Mucosa of gallbladder (tissue), 1 donor: ENCODE measurements at places on chromosomes 6 and 20. TPM values are rescaled to one million over a fixed set of nuclear protein-coding genes. Genes with fewer than 3 reads are reported as not detected.

GRCh38 chr6:56280126-56280525 is 32.7 kb upstream of the COL21A1 start:
- DNase-seq: no peak

DNA sequence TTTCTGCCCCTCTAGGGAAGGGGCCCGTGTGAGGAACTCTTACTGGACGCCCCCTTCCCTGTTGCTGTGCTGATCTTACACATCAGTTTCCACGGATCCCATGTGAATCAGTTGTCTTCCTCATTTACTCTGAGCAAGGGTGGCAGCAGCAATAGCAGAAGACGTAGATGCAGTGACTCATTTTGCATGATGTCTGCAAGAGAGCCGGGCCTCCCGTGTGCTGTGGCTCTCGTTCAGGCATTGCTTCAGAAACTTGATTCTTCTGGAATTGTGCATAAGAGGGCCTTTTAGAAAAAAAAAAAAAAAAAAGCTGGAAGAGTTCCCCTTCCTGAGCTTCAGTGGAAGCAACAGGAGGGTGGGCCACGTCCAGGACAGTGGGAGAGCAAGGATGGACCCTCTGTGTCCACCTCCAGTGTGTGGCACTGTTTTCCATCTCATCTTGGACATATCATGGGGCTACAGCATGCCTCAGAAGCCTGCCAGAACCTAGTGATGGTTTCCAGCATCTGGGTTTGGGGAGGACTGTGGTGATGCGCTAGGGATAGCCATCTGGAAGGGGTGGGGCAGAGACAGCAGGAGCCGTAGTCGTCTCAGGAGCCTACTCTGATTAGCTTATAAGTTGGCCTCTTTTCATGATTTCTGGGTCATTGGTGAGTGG is 62.1 kb downstream of the FOXO3 start:
- DNase-seq: peak; percentile 36

The EBF4 gene
- total RNA-seq: 12.7 TPM

GRCh38 chr6:33312361-33313104 is 1.3 kb downstream of the TAPBP start:
- peak; percentile 83 for DNase-seq

The ANKRD66 gene
- total RNA-seq: not detected

GRCh38 chr6:32815996-32816395 is 806 bp downstream of the HLA-DOB start:
- no peak for DNase-seq

The MATN4 gene
- total RNA-seq: 0.09 TPM

DNA sequence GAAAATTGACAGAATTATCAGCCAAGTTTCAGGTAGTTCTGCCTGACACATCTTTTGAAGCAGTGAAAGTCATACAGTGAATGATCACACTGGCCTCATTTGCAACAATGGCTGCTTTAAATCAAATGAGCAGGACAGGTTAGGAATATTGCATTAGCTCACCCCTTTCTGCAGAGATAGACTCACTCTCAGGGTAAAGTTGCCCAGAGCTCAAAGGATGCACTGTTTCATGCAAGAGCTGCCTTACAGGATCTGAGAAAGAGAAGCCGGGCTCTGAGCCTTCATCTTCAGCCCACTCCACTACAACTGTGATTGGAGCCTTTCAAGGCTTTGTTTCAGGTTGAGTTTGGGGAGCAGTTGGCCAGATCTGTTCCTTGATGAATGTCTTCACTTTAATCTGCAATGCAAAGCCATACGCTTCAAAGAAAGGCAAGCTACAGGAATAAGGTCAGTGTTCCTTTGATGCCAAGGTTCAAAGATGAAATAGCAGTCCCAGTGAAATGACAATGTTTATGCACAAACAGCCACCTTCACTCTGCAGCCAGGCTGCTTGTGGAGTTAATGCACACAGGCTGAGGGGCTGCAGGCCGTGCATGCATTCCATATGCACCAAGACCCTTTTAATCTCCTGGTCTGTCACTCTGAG is 90.9 kb upstream of the ISM1 start:
- no peak for DNase-seq

DNA sequence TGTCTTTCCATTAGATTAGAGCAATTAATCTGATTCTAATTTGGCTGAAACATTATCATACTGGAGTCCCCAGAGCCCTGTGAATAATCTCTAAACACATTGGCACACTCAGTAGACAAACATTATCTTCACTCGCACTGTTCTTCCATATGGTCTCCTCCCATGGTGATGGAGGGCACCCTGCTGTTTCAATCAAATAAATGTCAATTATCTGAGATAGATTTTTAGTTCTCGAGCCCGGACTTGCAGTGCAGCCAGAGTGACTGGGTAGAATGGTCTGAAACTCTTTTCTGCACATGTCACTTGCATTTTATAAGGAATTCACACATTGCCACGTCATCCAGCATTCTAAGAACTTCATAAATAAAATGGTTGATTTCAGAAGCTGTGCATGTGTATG is 90.6 kb upstream of the MAP3K7 start:
- DNase-seq: no peak

DNA sequence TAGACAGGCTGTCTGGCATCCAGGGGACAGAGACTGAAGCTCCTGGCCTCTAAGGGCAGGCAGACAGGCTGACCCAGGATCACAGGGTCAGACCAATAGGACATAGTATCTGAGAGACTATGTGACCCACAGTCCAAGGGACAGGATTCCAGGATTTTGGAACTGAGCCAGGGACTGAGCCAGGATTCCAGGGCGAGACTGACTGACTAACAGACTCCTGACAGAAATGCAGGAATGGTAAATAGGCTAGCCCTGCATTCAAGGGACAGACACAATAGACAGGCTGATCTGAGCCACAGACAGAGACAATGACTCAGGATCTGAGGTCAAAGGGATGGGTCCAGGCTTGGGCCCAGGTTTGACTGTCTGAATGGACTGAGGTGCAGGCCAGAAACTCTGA is 19.8 kb downstream of the XKR7 start:
- DNase-seq: no peak

GRCh38 chr20:51456511-51457509 is 85.7 kb downstream of the NFATC2 start:
- peak; percentile 96 for DNase-seq
